ENCODE measurements at places on chromosomes 11 and 22. TPM values are rescaled to one million over a fixed set of nuclear protein-coding genes. Genes with fewer than 3 reads are reported as not detected.

Gene NFAM1
- total RNA-seq, result 1.2 TPM

Gene ELMOD1
- not detected for total RNA-seq

Gene ARL2
- 158 TPM for total RNA-seq

Gene LINC01488
- total RNA-seq, result not detected

Gene PDE2A
- 31.6 TPM for total RNA-seq

Gene APOBEC3H
- not detected for total RNA-seq

Gene ROM1
- 10.8 TPM for total RNA-seq

Gene CHRM1
- not detected for total RNA-seq

Gene ZPR1
- total RNA-seq, result 41.2 TPM

Gene API5
- 104 TPM for total RNA-seq

Gene BEST1
- 3.1 TPM for total RNA-seq

Gene MOV10L1
- not detected for total RNA-seq

Gene SULT4A1
- 0.16 TPM for total RNA-seq

Gene HEPN1
- 0.67 TPM for total RNA-seq

Gene KRTAP5-10
- total RNA-seq, result not detected

Gene AGBL2
- not detected for total RNA-seq

Gene OR8A1
- not detected for total RNA-seq

Gene SMTNL1
- not detected for total RNA-seq

Gene TRPT1
- 41.4 TPM for total RNA-seq

Gene TBX1
- total RNA-seq, result 0.31 TPM

Gene CARNS1
- total RNA-seq, result 1.3 TPM

Gene RTL10
- 9.3 TPM for total RNA-seq

Gene SMIM35
- 0.13 TPM for total RNA-seq

Gene VPREB1
- not detected for total RNA-seq

Gene IGLL1
- not detected for total RNA-seq

Gene RAB38
- not detected for total RNA-seq

Gene NXPE4
- total RNA-seq, result not detected

Gene PLEKHA7
- 12.0 TPM for total RNA-seq

Gene TMEM191C
- not detected for total RNA-seq

Gene UPK3A
- not detected for total RNA-seq

Gene RASGRP2
- total RNA-seq, result 84.9 TPM

Gene SESN3
- 32.8 TPM for total RNA-seq

Gene CYP2D6
- total RNA-seq, result 2.3 TPM

Gene RNF215
- total RNA-seq, result 10.2 TPM

Gene LUZP2
- 0.16 TPM for total RNA-seq

Gene FXYD6
- 76.7 TPM for total RNA-seq
